ENCODE measurements at places on chromosomes 6 and 20.

- no peak for DNase-seq
Measured at GRCh38 chr6:100268326-100268725, 196.4 kb downstream of the SIM1 start.

DNA sequence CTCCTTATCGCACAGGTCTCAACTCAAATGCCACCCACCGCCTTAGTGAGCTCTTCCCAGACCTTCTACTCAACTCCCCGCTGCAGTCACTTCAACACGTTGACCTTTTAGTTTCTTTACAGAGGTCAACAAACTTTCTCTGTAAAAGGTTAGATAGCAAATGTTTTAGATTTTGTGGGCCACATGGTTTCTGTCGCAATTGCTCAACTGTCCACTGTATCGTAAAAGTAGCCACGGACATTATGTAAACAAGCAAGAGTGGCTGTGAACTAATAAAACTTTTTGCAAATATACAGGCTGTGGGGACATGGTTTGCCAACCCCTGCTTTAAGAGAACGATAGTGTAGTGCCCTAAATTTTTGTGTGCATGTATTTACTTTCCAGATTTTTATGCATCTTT is 247.6 kb upstream of the TSHZ2 start:
- no peak for DNase-seq

DNA sequence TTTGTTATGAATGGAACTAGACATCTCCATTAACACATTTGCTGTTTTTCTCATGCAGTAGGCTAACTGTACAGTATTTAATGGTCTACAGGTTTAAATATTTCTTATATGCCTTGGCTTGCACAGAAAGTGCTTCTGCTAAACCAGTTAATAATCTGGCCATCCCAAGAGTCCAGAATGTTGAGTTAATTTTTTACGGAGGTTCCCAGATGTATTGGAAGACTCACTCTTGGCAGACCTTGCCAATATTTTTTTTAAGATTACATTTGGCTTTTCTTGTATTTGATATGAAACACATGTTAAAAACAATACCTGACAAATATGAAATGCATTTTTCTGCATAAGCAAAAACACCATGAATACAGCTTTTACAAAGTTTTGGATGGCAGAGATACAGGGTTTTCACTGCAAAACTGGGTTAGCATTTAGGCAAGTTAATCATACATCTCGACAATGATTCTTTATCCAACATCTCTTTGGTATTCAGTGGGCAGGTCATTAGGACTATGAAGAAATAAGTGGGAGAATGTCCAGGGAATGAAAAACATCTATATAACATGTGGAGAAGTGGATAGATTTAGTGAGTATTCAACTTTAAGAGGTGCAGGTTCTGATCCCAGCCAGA is 94.0 kb downstream of the SGK1 start:
- DNase-seq = no peak

DNA sequence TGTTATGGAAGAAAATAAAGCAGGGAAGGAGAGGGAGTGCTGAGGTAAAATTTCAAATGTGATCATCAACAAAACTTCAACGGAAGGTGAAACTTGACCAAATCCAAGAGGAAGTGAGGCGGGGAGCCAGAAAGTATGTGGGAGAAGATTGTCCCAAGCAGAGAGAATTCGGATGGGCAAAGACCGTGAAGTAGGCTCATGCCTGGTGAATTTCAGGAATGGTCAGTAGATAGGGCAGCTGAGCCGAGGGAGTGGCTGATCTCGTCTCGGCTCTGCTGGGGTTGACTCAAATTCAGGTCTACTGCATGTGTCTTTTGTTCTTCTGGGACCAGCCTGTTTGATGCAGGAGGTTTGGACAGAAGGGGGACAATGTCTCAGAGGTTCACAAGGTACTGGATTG is 7.0 kb upstream of the CSNK2A1 start:
- no peak for DNase-seq

- no peak for DNase-seq
Measured at GRCh38 chr20:36887752-36888090, 11.8 kb downstream of the TLDC2 start.

DNA sequence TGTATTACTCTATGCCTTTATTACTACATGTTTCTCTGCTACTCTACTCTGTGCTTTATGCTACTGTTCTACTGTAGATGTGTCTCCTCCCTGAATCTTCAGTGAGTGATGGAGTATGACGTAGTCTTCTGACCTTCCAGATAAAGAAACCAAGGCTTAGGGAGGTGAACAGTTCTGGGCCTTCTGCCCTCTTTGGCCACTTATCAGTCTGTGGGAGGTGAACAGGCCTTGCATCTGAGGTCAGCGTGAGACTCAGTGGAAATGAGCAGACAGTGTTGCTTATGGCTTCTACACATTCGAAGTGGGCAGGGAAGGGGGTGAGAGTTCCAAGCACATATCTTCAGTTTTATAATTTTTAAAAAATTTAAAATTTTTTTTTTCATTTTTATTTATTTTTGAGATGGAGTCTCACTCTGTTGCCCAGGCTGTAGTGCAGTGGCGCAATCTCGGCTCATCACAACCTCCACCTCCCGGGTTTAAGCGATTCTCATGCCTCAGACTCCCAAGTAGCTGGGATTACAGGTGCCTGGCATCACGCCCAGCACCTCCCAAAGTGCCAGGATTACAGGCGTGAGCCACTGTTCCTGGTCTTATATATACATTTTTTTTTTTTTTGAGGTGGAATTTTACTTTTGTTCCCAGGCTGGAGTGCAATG is 24.2 kb downstream of the MYBL2 start:
- DNase-seq = no peak

GRCh38 chr6:74597840-74598239 is 608.0 kb downstream of the COL12A1 start:
- no peak for DNase-seq

DNA sequence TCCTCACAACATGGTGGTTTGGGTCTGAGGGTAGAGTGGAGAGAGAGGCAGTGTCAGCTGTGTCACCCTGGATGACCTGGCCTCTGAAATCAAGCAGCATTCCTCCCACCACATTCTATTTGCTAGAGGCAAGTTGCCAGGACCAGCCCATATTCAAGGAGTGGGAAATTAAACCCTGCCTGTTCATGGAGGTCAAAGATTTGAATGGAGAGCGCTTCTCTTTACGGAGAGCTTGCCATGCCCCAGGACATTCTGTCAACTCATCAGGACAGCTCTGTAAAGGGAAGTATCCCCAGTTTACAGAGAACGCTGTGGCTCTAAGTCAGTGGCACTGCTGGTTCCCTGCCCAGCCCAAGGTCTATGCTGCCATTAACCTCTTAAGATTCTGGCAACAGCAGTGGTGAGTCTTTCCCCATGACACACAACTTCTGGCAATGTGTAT is 90.0 kb upstream of the INSM1 start:
- no peak for DNase-seq

- DNase-seq = no peak
Measured at GRCh38 chr6:6975459-6976111, 132.2 kb upstream of the RREB1 start.

GRCh38 chr6:15327271-15327670 is 81.4 kb downstream of the JARID2 start:
- no peak for DNase-seq

GRCh38 chr20:53582574-53583351 is 10.9 kb downstream of the ZNF217 start:
- DNase-seq = peak; percentile 79

- no peak for DNase-seq
Measured at GRCh38 chr6:5184878-5185277, 75.9 kb downstream of the LYRM4 start.

- no peak for DNase-seq
Measured at GRCh38 chr20:5433352-5433751, 116.6 kb upstream of the PROKR2 start.

GRCh38 chr6:105384004-105384403 is 18.9 kb downstream of the PREP start:
- no peak for DNase-seq

Data from T-helper 2 cell (primary cell).